Adipocyte (in vitro differentiated cells): ENCODE measurements at places on chromosomes 3 and 15.
A peak's percentile ranks its signal among the peaks of the same experiment; 100 is the strongest.

- no peak for DNase-seq
Measured at GRCh38 chr3:55964491-55964985, 477.4 kb upstream of the WNT5A start.

DNA sequence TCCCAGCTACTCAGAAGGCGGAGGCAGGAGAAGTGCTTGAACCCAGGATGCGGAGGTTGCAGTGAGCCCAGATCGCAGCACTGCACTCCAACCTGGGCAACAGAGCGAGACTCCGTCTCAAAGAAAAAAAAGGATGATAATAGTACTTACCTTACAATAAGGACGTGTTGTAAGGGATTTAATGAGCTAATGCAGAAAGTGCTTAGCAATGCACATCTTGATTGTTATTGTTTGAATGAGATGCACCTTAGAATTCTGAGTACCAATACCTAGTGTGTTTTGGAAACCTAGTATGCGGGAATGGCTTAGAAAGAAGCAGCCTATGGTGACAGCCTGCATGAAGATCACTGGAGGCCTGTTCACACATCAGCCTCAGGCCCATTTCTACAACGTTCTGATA is 19.5 kb downstream of the SNUPN start:
- DNase-seq = no peak

DNA sequence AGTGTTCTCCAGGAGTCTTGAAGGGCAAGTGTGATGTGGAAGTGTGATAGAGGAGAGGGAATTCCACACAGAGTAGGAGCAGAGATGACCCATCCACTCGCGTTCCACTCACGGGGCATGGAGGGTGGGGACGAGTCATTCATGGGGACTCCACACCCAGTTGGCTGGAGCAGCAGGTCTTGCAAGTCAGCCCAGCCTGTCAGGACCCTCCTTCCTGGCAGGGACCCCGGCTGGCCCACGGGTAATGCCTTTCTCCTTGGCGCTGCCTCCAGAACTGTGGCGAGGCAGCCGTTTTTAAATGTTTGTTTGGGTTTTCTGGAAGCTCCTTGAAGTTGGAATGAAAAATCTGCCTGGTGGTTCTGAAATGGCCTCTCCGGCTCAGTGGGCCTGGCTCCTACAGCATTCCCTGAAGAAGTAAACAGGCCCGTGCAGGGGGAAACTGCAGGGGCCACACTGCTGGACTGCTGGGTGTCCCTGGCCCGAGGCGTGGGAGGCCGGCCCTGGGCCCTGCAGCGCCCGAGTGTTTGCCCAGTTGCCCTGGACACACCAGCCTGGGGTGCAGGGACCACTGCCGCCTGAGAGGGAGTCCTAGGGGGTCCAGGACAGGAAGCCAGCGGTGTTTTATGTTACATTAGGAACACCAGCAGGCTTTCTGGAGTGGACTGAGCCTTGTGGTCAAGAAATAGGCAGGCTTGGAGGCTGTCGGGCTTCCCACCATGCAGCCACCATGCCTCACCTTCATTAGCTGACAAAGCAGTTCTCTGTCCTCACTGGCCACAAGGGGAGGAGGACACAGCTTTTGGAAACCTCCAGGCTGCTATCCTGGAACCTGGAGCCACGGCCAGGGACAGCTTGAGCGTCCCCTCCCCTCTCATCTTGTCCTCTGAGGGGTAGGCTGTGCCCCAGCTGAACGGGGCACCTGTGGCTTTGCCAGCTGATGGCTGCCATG is 61.3 kb downstream of the CEMIP start:
- DNase-seq = no peak

GRCh38 chr3:43793648-43794372 is 103.1 kb downstream of the ABHD5 start:
- DNase-seq = no peak

GRCh38 chr3:196524527-196524926 is 9.4 kb upstream of the SMCO1 start:
- peak; percentile 19 for DNase-seq

DNA sequence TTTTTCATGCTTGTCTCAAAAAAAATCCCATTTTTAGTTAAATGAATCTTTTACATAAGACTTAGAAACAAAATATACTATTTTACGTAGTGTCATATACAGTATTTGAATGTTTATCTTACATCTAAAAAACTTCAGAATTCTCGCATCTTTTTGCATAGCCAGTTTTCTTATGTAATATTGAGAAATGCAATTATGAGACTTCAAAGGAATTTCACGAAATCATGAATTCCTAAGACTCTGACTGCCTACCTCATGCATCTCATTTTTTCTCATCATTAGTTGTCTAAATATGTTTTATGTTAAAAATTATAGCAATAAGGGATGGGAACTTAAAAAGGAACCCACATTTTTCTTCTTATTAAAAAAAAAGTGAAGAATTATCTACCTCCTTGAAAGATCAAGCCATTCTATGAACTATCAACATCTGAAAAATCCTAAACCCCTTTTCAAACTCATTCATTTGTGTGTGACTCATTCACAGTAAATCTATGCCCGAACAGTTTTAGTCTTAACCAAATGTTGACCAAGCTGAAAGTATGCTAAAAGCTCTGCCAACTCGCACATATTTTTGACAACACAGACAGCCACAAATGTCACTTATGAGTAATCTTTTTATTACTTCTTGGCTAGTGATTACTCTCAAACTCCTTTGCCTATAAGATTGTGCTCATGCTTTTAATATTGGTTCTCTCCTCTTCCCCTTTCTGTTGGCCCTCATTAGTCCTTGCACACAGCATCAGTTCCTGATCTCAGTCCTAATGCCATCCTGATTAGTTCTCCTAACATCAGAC is 115.9 kb downstream of the DCLK3 start:
- DNase-seq = peak; percentile 89

DNA sequence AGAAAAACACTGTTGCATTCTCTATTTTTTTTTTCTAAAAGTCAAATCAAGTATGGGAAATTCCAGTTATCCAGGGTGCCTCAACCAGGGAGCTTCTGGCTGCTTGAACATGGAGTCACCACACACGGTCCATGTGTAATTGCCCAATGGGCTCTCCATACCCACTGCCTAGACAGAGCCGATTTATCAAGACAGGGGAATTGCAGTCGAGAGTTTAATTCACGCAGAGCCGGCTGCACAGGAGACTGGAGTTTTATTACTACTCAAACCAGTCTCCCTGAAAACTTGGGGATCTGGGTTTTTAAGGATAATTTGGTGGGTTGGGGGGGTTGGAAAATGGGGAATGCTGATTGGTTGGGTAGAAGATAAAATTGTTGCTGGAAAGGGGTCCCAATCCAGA is 149.8 kb downstream of the TJP1 start:
- DNase-seq = no peak
